ENCODE measurements at places on chromosomes 13 and 19. TPM values are rescaled to one million over a fixed set of nuclear protein-coding genes. Genes with fewer than 3 reads are reported as not detected.

DNA sequence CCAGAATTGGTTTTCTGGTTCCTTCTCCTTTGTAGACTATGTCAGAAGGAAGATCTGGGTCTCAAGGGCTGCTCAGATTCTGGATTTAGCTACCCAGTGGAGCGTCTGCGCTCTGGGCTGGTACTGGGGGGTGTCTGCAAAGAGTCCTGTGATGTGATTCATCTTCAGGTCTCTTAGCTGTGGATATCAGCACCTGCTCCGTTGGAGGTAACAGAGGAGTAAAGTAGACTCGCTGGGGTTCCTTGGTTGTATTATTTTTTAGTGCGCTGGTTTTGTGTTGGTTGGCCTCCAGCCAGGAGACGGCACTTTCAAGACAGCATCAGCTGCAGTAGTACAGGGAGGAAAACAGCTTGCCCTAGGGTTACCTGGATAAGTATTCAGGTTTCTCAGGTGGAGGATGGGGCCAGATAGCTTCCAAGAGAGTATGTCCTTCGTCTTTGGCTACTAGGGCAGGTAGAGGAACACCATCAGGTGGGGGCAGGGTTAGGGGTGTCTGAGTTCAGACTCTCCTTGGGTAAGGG, 10.4 kb upstream of the KLK15 start:
- DNase-seq: no peak

DNA sequence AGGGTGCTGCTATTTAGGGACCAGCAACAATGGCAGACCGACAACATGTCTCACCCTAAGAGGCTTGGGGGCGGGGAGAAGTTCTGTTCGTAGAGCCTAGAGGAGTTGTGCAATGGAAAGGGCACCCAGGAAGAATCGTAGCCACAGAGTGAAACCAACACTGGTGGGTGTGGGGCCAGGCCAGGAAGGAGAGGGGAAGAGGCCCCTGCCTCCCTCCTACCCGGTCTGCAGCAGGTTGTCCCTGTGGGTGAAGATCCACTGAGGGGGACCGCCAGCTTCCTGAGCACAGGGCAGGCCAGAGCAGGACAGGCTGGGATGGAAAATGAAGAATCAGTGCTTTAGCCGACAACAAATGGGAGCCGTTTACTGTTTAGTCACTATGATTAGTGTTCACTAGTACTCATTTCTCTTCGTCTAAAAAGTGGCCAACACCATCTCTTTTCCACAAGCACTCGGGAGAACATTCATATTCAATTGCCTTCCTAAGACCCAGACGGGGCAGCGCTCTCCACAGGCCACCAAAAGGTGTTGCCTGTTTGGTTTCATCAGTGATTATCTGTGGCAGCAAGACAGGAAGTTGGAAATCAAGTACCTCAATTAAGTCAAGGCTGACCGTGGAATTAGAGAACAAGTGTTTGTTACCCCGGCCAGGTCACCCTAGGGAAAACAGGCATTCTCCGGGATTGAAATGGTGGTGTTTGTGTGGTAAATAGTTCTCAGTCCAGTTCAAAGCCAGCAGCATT, 1.1 kb upstream of the ATP11A start:
- DNase-seq: peak; percentile 23

GRCh38 chr19:18603255-18603957, 3.2 kb downstream of the CRLF1 start:
- no peak for DNase-seq

- no peak for DNase-seq
These were observed 22.3 kb downstream of the SLC7A1 start for GRCh38 chr13:29573190-29573589.

DNA sequence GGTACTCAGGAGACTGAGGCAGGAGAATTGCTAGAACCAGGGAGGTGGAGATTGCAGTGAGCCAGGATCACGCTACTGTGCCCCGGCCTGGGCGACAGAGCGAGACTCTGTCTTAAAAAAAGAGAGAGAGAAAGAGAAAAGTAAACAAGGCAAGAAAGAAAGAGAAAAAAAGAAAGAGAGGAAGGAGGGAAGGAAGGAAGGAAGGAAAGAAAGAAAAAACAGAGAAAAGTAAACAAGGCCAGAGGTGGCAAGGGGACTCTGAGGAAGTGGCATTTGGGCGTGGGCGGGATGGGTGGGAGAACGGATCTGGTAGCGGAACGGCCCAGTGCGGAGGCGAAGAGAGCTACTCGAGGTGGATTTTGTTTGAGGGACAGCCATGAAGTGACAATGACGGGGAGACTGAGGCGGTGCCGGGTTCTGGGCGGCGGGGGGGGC, 7.5 kb upstream of the ARRDC2 start:
- DNase-seq: no peak

- DNase-seq: no peak
These were observed 434.2 kb downstream of the PCDH20 start for GRCh38 chr13:60981407-60981806.

- DNase-seq: no peak
These were observed 14.2 kb downstream of the ZNF274 start for GRCh38 chr19:58196901-58197616.

- DNase-seq: peak; percentile 60
These were observed 7.3 kb downstream of the IRS2 start for GRCh38 chr13:109779074-109779473.

- no peak for DNase-seq
These were observed 112.6 kb downstream of the LIG4 start for GRCh38 chr13:108102771-108103170.

DNA sequence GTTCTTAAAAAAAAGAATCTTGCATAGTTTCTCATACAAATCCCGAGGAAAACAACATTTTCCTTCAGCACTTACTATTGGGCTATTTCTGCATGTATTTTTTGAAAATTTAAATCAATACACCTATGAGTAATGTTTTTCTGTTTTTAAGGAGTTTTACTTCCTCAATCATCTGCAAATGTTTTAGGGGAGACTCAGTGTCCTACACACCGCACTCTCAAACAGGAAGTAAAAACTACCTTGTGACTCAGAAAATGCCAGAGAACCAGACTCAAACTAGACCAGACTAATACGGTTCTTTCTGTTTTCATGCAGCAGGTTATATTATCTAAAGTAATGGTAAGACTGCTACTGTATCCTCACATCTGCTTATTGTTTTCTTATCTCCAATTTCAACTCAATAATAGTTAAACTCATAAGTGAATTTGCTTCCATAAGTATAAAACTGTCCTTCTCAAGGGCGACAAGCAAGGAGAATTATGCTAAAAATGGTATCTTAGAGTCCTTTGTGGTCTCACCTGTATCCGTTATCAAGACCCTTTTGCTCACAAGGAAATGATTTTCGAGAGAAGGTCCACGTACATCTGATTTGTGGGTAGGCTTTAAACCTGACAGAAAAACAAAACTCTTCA, 52.5 kb downstream of the FLT3 start:
- DNase-seq: no peak

- DNase-seq: peak; percentile 82
These were observed 3.7 kb upstream of the FCER2 start for GRCh38 chr19:7705387-7706187.

- no peak for DNase-seq
These were observed 437.9 kb downstream of the FOXO1 start for GRCh38 chr13:40228496-40228895.

- DNase-seq: peak; percentile 87
These were observed 45.6 kb upstream of the UBE2L5 start for GRCh38 chr13:30376426-30377311.

DNA sequence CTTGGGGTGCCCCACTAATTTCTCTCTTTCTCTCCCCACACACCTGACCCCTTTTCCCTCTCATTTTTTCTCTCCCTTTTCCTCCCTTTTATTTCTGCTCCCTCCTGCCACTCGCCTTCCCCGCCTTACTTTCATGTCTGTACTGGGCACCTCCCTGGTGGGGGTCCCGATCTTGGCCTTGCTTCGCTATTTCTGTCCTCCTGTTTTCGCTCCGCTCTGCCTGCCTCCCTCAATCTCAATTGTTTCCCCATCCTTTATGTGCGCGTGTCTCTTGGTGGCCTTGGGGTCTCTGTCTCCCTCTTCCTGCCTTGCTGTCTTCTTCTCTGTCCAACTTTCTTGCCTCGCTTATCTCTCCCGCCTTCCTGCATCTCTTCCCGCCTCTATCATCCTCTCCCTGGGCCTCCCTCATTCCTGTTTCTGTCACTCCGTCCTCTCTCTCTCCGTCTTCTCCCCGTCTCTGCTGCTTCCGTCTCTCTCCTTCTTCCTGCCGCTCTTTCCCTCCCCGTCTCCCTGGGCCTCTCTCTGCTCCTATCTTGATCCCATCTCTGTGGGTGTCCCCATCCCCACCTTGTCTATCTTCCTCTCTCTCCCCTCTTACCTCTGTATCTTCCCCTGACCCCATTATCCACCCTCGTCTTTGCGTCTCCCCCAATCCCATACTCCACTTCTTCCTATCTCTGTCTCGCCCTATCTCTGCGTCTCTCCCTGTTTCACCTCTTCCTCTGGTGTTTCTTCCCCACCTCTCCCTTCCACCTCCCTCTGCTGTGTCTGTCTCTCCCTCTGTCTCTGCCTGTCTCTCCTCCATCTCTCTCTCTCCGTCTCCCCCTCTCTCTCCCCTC, 4.0 kb downstream of the GRIN2D start:
- no peak for DNase-seq

GRCh38 chr13:113557013-113557412, 27.5 kb upstream of the TFDP1 start:
- DNase-seq: no peak

GRCh38 chr13:36817996-36818803, 822 bp upstream of the RFXAP start:
- DNase-seq: no peak

DNA sequence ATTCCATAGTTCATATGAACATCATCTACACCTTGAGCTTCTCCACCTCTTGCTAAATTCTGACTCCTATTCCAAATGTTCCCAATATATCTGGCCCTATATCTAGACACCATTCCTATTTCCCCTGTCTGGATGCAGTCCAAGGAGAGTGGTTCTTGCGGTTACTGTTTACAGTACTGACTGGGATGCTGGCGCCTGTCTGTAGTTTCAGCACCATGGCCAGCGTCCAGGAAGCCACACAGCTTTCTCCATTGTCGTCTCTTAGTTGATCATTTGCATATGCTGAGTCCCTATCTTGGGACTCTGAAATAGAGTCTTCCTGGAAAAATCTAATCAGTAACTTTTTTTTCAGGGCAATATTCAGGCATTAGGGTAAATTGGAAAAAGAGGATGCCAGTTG, 14.9 kb downstream of the LAIR2 start:
- peak; percentile 22 for DNase-seq

GRCh38 chr13:25707726-25708125, 336.0 kb downstream of the ATP8A2 start:
- DNase-seq: no peak

DNA sequence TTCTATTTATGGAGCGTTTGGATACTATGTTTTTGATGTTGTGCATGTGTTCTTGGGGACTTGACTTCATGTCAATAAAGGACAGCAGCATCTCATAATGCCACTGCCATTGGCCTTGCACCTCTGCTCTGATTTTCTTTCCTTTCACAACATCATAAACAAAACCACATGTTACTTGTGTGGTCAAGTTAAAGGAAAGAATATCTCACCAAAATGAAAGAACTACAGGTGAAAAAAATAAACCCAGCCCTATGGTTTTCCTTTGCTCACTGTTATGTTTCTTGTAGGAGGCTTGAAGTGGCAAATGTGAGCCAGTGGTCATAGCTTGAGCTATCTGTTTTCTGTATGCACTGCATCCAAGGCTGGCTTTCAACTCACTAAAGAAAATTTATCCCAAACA, 240.4 kb downstream of the KCNRG start:
- DNase-seq: peak; percentile 70

GRCh38 chr19:3818918-3819317, 32.7 kb upstream of the MATK start:
- DNase-seq: no peak

- no peak for DNase-seq
These were observed 262.0 kb downstream of the NDFIP2 start for GRCh38 chr13:79742923-79743322.

NKPD1 gene
- total RNA-seq: 0.18 TPM

NLRP5 gene
- total RNA-seq: not detected

SUGP2 gene
- total RNA-seq: 77.6 TPM

TMEM59L gene
- total RNA-seq: not detected

CAMSAP3 gene
- 0.31 TPM for total RNA-seq

USF2 gene
- 125 TPM for total RNA-seq

ZNF441 gene
- total RNA-seq: 7.5 TPM

ARRDC5 gene
- total RNA-seq: 2.2 TPM

PINLYP gene
- total RNA-seq: 13.8 TPM

FRY gene
- total RNA-seq: 0.53 TPM

CEACAM19 gene
- 0.18 TPM for total RNA-seq
